ENCODE measurements at places on chromosomes 3 and 15.

DNA sequence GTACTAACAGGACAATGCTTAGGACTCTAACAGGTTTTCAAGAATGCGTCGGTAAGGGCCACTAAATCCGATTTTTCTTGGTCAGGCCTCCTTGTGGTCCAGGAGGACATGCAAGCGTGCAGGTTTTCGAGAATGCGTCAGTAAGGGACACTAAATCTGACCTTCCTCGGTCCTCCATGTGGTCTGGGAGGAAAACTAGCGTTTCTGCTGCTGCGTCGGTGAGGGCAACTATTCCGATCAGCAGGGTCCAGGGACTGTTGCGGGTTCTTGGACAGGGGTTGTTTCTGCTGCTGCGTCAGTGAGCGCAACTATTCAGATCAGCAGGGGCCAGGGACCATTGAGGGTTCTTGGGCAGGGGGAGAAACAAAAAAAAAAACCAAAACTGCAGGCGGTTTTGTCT, 7.8 kb upstream of the UBP1 start:
- no peak for DNase-seq

DNA sequence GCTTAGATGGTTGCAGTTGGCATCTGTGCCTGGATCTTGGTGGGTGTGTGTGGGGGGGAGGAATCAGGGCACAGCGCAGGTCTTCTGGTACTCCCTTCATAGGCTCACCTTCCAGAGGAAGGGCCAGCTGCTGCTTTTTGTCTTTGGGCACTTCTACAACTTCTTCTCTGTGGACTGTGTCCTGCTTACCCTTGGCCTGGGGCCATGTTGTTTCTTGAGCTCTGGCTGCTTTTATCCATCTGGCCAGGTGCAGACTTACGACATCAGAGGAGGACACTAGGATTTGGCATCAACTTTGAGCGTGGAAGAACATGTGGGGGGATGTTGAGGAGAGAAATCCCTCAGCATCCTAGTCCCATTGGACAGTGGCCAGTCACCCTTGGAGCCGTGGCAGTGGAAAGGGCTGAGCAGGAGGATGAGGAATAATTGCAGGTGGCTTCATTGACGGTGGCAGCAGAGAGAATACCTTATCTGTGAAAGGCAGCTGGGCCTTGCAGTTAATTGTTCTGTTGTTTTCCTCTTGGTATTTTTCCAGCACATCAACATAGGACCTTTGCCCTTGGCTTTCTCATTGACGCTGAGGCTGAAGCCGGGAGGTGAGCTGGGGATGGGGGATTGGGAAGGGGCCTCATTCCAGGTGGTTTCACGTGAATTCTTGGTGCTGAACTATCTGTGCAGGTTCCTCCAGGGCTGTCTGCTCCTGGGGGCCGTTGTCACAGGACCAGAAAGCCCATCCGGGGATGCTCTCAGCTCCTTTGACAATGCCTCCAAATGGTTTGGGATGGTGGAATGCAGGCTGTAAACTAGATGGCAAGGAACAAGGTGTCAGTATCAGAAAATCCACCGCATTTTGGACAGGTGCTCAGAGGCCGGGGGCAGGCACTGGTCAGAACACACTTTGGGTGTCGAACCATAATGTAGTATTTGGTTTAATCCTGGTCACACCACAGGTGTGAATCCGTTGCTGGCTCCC, 9.7 kb downstream of the EPHB1 start:
- no peak for DNase-seq

GRCh38 chr3:104738271-104738670, 628.4 kb upstream of the ALCAM start:
- no peak for DNase-seq

DNA sequence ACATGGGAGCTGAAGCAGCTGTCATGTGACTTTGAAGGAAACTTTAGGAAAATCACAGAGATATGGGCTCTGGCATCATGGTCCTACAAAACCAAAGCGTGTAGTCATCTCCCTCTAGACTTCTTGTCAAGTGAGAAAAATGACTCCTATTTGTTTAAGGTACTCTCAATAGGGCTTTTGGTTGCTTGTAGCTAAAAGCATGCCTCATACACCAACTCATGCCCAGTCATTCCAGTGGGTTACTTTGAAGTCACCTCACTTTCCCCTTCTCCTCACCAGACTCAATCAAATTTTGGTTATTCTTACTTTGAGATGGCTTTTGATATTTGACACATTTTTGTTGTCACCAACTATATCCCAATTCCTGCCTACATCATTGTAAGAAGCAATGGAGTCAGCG, 81.6 kb downstream of the BOC start:
- no peak for DNase-seq

Measured in stimulated activated CD4-positive, alpha-beta T cell treated with anti-CD3 and anti-CD28 coated beads, Interleukin-2, amount 100 ng/mL, for 48 hours (primary cell).